Putamen (tissue), 1 donor: ENCODE measurements at places on chromosomes 6 and 20.

DNA sequence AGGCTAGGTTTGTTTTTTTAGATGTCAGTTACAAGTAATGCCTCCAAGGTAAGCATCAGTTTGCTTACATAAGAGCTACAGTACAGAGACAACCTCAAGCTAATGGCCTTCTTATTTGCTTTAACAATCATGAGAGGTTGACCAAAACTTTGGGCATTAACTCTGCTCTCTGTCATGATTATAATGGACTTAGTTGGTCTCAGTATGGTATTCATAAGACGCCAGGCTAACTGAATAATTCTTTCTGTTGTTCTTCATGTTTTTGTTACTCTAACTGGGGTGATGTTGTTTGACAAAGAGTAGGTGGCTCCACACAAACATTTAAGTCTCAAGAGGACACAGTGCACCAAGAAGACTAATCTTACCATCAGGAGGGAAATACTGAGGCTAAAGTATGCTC, 9.8 kb downstream of the CST9 start:
- DNase-seq = no peak

GRCh38 chr6:163087981-163088380, 326.5 kb upstream of the QKI start:
- DNase-seq = no peak

DNA sequence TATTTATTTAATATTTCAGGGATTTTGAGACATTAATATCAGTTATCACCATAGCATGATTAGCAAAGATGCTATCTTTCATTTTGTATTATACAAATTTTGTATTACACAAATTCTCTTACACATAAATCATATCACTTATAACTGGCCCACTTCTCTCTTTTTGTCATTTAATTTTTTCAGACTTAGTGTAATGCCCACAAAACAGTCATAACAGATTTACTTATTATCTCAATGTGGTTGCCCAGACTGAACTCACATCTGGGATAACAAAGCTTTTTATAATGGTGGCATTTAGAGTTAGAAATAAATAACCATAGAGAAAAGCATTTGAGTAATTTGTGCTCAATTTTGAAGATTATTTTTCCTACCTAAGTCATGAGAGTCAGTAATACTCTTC, 148.3 kb downstream of the TFAP2B start:
- DNase-seq = no peak

DNA sequence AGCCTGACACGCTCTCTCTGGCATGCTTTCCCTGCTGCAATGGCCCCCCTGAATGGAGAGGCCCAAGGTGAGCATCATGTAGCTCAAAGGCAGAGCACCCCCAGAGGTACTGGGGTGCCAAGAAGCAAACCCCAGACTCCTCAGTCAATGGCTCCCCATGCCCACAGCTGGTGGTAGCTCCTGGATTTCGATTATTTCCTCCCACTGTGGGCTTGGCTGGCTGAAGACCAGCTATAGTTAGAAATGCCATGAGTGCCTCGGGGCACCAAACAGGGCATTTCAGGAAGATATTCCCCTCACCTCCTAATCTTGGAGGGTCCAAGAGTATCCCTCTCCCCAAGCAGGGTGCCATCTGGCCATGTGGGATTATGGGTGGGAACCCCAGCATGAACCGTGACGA, 16.8 kb downstream of the MAP1LC3A start:
- DNase-seq = no peak

DNA sequence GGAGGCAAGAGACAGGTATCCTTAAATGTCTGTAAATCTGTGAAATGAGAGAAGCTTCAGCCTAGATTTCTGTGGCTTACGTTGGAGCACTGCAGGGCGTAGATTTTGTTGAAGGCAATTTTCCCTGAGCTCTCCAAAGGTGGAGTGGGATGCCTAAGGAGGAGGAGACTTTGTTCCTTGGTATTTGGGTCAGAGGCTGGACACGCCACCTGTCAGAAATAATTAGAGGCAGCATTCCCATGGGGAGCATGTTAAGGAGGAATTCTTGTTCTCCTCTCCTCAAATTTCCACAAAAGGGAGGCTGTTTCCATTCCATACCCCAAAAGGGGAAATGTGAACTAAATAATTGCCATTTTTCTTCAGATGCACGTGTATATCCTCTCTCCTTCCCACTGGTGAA, 11.1 kb upstream of the SCGN start:
- no peak for DNase-seq

DNA sequence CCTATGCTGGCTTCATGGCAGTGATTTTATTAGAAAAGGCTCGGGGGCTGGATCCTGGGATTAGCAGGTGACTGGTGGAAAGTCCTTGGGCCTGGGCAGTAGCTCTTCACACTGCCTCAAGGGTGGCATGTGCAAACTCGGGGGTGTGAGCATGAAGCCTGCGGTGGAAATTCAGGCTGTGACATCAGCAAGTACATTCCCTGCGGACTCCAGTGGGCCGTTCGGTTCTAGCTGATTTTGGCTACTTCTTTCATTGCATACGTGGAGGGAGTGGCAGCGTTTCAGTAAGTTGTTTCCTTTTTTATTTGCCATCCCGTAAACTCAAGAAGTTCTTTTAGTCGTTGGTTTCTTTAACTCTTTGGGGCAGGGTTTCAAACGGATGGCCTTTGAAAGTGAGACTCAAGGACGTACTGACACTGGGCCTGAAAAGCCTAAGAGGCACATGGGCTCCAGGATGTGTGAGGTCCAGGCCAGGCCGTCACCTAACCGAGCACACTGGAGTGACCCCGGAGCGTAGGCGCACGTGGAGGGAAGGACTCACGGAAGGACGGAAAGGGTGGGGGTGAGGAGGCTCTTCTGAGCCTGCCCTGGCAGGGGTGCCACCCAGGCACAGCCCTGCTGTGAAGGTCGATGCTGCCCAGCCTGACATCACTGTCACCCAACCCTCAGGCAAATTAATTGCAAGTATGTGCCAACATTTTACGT, 104.0 kb upstream of the FRMD1 start:
- DNase-seq = no peak

DNA sequence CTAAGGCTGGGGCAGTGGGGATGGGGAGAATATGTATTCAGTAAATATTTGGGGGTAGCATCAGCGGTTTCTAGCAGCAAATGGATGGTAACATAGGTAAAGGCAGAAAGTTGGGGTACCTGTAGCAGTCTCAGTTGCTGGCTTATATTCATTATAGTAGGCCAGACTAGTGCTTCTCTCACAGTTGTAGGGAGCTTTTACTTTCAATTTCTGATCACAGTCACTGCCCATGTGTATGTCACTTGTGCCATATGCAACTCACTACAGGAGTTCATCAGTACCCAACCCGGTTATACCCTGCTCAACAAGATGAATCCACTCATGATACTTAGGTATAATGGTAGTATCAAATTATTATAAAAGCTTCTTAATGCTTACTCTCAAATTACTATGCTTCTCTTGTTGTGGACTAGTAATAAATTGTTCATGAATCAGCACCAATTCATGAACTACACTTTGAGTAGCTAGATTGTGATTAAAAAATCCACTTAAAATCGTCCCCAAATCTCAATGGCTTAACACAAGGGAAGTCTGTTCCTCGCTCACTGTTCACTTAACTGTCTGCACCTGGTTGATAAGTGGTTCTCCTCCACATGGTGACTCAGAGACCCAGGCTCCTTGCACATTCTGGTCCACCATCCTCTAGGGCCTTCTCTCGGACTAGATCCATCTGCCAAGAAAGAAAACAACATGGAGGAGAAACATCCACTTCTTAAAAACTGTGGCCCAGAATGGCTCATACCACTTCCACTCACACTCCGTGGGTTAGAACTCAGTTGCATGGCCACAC, 31.3 kb upstream of the MYLIP start:
- DNase-seq = no peak

DNA sequence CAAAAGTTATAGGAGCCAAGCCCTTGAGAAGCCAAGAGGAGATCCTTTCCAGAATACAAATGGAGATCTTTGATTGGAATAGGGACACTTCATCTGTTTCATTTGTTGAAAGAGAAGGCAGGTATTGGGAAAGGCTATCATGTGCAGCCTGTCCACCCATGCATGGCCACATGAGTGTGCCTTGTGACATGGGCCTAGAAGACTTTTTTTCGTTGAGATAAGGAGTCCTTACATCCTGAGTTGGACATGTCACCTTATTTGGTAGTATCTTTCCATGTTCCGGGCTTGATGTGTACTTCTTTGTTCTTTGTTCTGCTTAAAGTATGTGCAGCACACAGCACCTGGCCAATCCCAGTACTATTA, 42.1 kb upstream of the SYNCRIP start:
- no peak for DNase-seq

DNA sequence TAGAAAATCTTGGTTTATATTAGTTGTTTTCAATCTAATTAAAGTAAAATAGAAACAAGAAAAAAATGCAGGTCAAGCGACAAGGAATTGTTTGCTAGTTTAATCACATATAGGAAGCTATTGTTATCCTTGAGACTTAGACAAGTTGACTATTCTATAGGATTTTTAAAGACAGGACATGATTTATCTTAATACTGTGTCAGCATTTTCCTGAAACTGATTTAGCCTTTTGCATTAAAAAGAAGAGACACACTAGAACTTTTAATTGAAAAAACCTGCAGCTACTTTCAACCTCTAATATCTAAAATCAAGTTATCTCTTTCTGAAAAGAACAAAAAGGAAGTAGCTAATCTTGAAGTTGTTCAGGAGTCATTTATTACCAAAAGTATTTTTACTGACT, 246.2 kb downstream of the PHF3 start:
- no peak for DNase-seq

DNA sequence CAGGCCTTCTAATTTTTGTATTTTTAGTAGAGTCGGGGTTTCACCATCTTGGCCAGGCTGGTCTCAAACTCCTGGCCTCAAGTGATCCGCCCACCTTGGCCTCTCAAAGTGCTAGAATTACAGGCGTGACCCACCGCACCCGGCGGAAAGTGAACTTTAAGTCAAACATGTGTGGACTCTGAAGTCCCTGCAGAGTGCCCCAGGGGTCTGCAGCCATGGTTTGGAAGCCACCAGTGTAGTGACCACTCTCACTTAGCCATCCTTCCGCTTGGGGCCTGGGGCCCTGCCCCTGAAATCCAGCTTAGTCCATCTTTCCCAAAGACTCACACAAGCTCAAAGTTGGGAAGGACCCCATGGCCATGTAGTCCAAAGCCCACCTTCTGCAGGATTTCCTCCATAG, 164.5 kb downstream of the GRM4 start:
- no peak for DNase-seq

GRCh38 chr6:151962246-151962846, 154.9 kb downstream of the ESR1 start:
- DNase-seq = no peak

- DNase-seq = no peak
Measured at GRCh38 chr20:29740951-29741593, 1516.4 kb upstream of the DEFB115 start.

DNA sequence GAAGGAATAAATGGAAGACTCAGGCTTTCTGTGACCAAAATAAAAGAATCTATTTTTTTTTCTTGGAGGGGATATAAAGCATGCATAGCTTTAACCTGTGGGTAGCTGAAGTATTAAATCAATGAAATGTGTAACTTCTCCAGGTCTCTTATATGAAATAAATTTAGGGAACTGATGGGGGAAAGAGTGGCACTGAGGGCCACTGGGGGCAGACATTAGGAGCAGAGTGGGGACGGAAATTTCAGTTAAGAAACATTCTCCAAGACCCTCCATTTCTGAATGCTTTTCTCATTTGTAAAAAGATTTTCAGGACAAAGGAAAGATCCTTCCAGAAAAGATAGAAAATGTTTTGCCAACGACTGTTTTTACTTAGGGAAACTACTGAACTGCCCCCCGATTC, 131.0 kb downstream of the GPX5 start:
- DNase-seq = no peak

DNA sequence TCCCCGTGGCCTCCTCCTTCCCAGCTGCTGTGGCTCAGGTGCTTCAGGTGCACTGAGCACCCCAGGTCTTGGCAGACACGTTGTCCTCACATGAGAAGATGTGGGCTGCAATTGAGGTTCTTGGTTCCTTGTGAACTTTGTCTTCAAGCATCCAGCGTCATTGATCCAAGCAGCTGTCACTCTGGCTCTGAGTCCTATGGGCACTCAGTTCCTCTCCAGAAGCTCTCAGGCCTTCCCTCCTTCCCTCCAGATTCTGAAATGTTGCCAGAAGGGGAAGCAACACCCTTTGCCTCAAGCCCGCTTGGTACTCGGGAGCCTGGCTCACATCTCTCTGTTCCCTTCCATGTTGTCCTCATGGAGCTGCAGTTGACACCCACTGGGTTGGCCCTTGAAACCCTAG, 8.4 kb upstream of the MRGBP start:
- no peak for DNase-seq

DNA sequence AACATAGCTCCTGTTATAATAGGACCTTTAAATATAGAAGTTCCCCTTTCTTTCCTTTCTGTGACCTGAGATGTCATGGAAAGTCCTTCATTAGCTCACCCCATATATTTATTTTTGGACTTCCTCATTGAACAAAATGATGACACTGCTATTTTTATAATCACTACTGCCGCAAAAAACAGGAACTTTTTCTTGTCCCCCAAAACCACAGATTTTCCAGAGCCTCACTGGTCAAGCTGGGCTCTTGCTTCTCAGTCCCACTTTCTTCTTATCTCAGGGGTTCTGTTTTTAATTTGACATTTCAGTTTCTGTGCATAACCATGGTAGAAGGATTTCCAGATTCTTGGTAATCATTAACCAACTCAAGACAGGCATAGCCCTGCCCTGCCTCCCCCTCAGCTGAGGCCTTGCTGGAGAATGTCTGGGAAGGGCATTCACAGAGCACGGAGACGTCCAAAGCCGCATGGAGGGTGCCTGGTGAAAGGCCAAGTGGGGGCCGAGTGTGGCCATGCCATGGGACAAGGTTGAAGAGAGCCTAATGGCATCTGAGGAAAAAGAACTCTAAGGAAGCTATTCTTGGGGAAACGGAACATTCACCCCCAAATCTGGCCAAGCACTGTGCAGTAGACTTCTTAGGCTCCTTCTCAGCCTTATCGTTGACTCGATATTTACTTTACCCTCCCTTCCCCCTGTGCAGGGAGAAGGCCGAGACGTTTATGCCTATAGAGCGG, 73.7 kb downstream of the EDN1 start:
- DNase-seq = peak; percentile 36

DNA sequence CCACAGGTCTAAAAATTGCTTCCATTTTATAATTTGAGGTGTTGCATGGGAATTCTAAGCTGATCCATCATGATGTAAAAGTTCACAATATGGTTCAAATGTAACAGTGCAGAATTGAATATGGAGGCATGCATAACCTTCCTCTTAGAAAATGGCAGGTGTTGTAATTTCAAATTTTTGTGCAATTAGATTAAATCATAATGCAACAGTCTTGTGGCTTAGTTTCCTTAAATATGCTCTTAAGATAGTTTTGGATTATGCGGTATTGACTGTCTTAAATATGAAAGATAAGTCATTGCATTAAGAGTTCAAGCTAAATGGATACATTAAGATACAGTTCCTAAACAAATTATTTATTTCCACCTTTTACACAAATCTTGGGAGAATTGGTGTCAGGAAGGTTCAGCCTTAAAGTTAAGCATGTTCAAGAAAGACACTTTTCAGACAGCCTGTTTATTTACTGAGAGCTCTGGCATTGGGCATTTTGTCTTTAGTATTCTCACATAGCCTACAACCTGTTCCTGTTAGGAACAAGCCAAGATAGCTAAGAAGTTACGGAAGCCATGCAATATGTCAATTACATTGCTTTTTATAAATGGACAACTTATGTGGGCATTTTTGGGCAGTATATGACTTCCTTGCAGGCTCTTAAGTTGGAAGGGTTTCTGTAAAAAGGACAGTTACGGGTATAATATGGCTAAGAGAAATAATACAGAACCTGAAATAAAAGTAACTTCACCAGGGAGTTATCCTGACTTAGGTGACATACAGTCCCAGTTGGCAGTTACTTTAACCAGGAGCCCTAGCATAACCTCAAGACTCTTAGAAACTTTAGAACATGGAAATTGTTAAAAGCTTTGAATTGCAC, 9.3 kb downstream of the SRSF3 start:
- no peak for DNase-seq
